ENCODE measurements at places on chromosomes 2 and 18.

DNA sequence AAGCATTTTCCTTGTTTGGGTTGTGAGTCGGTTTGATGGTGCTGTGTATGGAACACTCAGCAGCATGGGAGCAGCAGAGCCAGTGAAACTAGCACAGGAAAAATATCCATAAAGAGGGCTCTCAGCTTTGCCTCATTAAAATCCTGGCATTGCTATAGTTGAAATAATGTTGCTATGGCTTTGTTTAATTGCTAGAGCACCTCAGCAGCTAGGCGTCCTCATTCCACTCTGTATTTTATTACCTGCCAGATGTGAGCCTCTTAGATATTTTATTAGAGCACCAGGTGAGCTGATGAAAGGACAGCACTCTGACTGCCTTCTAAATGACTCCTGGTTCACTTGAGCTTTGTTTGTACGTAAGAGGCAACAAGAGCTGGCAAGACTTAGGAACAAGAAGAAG is 232.4 kb downstream of the MTX2 start:
- no peak for DNase-seq

DNA sequence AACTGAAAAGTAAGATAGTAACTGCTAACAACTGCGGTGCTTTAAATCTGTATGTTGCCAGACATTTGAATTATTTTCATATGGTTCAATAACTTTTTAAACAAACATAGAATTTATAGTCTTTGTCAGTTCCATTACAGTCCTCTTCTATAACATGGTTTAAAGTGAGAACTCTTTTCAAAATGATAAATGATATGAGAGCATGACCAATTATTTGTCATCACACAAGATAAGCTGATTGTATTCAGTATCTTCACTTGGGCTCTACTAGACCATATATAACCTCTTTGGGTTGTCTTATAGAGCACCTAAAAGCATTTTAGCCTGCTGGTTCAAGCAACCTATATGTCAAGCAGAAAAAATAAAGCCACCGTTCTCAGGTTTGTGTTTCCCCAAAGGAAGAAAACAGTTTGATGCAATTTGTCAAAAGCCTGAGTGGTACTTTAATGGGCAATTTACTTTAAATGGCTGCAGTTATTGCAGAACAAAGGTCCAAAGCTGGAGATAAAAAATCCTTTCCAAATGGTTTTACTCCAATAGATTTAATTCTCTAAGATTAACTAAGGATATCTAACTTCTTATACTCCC is 298.4 kb downstream of the FSIP2 start:
- DNase-seq = no peak

DNA sequence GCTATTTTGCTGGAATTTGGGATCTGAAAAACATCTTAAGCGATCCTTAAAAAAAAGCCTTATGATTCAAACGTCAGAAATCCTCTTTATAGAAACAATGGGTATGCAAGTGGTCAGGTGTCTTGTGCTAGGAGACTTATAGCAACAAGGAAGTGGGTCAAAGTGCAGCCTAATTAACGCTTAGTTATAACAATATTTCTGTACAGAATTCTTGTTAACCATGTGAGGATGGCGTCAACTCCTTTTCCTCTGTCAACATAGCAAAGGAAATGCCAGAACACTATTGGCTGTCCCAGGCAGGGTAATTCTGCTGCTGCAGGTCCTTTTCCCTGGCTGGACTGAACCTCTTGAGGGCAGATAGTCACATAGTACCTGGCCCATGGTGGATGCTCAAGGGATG is 189.4 kb downstream of the MSH2 start:
- no peak for DNase-seq

GRCh38 chr18:24553571-24554285 is 93.3 kb downstream of the HRH4 start:
- DNase-seq = no peak

GRCh38 chr2:200863782-200864175 is 679 bp downstream of the CLK1 start:
- peak; percentile 22 for DNase-seq

- DNase-seq = no peak
These were observed 456.6 kb upstream of the REG3G start for GRCh38 chr2:78568782-78569373.

GRCh38 chr2:19801367-19802080 is 100.3 kb downstream of the TTC32 start:
- no peak for DNase-seq

DNA sequence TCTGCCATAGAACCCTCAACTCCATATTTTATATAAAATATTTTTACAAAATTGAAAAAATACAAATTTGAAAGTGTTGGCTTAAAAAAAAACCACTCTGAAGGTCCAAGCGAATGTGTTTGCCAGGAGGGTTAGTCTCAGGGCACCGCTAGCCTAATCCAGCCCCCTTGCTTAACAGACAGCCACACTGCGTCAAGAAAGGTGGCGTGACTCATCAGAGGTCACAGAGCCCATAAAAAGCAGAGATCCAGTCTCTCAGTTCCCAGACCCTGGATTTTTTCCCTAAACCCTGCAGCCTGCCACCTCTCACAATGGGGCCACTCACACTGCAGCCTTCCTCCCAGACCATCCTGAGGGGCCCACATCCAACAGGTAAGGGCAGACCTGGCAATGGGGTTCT is 3.9 kb upstream of the TNS1 start:
- no peak for DNase-seq

- no peak for DNase-seq
These were observed 77.4 kb downstream of the LRRFIP1 start for GRCh38 chr2:237704501-237705434.

- DNase-seq = no peak
These were observed 3.6 kb upstream of the HS1BP3 start for GRCh38 chr2:20654535-20654813.

- no peak for DNase-seq
These were observed 80.6 kb upstream of the VRK2 start for GRCh38 chr2:57965961-57966360.

DNA sequence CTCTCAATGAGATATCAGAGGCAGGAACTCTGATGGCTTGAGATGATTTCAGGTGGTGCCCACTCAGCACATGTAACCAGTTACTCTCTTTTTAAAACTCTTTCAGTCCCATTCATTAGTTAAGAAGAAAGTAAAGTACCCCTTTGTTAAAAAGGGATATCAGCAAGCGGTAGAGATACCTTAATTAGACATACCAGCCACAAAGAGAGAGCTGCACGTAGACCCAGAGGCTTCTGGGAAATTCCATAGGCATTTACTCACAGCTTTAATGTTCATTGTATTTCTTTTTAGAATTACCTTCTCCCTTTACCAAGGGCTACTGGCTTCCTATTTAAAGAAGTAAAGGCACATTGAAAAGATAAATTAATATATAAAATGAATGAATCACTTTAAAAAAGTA is 63.3 kb downstream of the LYPD6B start:
- no peak for DNase-seq

Data from stimulated activated CD4-positive, alpha-beta T cell treated with anti-CD3 and anti-CD28 coated beads, Interleukin-4, amount 100 ng/mL, for 1 hour (primary cell).